ENCODE measurements at places on chromosomes 1 and 21.

DNA sequence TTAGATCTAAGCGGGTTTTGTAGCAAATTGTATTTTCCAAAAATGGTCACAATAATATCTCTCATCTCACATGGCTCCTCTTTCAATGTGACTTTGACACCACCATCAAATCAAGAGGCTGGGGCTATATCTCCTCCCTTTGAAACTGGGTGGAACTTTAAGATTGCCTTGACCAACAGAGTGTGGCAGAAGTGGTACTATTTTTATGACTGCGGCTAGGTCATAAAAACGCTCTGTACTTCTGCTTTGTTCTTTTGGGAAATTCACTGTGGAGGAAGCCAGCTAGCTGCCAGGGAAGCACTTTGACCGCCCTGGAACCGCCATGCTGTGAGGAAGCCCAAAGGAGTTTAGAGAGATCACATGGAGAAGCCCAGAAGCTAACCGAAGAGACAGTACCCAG is 50.7 kb upstream of the ACOT11 start:
- no peak for DNase-seq

DNA sequence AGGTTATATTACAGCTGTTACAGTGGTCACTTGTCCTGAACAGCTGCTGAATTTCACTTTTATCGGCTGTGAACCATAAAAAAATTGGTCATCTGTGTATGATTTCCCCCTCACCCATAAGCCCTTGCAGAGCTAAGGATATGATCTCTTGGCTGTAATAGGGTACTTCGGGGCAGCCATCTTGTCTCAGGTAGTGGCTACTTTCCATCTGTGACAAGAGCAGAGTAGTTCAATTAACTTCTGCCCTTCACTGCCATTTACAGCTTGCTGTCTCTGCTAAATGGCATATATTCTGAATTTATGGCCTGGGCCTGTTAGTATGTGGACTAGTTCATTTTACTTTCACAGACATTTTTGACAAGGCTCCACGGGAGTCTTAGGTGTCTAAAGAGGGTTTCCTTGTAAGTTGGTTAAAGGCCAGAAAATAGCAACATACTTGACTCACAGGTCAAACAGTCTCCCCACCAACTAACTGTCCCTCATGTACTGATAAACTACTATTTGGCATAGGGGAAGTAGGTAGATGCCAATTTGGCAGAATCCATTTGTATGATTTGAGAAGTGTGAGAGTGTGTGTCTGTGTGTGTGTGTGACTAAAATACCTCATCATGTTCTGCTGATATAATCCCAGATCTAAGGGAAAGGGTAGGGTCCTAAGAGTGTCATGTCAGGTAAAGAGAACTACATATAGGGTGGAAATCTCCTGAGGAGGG is 151.6 kb downstream of the KCTD3 start:
- no peak for DNase-seq

DNA sequence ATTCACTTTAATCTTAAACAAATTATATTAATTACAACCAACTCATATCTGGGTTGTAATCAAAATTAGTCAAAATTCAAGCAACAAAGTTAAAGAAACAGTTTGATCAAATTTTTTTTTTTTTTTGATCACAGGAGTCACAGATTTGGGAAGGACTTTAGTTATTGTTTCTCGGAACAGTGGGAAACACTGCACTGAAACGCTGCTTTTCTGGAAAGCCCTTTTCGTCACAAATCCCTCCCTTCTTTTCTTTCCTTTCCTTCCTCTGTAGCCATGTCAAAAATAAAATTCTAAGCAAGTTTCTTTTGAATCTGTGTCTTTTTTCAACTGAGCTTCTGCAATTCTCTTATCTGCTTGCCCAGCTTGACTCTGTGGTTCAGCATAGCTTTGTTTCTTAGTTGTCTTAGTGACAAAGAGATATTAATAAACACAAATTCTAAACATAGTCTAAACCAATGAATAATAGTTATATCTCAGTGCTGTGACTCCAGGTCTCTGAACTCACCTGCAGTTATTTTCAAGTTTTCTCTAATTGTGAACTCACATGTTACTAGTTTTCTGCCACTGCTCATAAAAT is 53.8 kb downstream of the PTGS2 start:
- DNase-seq: no peak

DNA sequence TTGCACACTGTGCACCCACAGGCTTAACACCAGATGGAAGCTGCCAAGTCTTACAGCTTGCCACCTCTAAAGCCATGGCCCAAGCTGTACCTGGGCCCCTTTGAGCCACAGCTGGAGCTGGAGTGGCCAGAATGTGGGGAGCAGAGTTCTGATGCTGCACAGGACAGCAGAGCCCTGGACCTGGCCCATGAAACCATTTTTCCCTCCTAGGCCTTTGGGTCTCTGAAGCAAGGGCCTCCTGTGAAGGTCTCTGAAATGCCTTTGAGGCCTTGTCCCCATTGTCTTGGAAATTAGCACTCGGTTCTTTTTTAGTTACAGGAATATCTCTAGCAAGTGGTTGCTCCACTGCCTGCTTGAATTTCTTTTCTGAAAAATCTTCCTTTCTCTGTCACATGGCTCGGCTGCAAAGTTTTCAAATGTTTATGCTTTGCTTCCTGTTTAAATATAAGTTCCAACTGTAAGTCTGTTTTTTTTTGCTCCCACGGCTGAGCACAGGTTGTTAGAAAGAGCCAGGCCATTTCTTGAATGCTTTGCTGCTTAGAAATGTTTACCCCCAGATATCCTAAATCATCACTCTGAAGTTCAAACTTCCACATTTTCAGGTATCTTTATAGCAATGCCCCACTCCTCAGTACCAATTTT is 156.8 kb upstream of the GORAB start:
- DNase-seq: no peak

GRCh38 chr1:7476402-7476801 is 294.7 kb upstream of the VAMP3 start:
- no peak for DNase-seq

DNA sequence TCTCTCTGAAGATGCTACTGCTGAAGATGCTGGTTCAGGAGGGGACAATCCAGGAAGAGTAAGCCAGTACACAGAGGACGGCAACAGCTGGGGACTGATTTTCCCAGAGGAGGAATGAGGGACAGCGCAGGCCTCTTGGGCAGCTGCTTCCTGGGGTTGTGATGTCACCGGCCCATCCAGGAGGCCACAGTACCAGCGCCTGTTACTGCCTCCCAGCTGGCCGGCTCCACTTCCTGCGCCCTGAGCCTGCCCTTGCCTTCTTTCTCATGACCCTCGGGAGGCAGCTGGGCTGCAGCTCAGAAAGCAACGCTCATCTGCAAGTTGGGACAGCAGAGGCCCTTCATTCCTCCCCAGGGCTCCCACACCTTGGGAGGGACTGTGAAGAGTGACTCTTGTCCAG is 21.9 kb upstream of the ID3 start:
- DNase-seq: no peak
